Neural crest cell (in vitro differentiated cells): ENCODE measurements at places on chromosomes 5 and 9. TPM values are rescaled to one million over a fixed set of nuclear protein-coding genes. Genes with fewer than 3 reads are reported as not detected.

GRCh38 chr5:58326022-58326421 lies 133.9 kb downstream of the PLK2 start:
- no peaks in the 10 kb centered on the region for H3K4me1 ChIP-seq
- no peaks in the 10 kb centered on the region for H3K36me3 ChIP-seq
- H3K27me3 ChIP-seq, result no peaks in the 10 kb centered on the region
- H3K27ac ChIP-seq, result no peak overlapping the region

Gene LCN6
- total RNA-seq, result not detected in 2 replicates

GRCh38 chr5:5100635-5101034 lies 39.5 kb upstream of the ADAMTS16 start:
- H3K27ac ChIP-seq, result no peak overlapping the region
- no peaks in the 10 kb centered on the region for H3K4me1 ChIP-seq
- no peaks in the 10 kb centered on the region for H3K36me3 ChIP-seq
- H3K4me3 ChIP-seq, result no peak overlapping the region
- no peak for DNase-seq

GRCh38 chr5:100828071-100828897 lies 74.8 kb downstream of the ST8SIA4 start:
- peaks cover 9% of the 10 kb centered on the region for H3K4me1 ChIP-seq
- H3K27ac ChIP-seq, result peak overlapping the region; percentile 31
- no peak for DNase-seq
- H3K4me3 ChIP-seq, result no peak overlapping the region
- no peaks in the 10 kb centered on the region for H3K36me3 ChIP-seq

GRCh38 chr9:128494108-128494745 lies 10.3 kb upstream of the GLE1 start:
- no peak overlapping the region for H3K4me3 ChIP-seq
- H3K4me1 ChIP-seq, result no peaks in the 10 kb centered on the region
- no peak overlapping the region for H3K27ac ChIP-seq
- no peak for DNase-seq
- peaks cover 12% of the 10 kb centered on the region for H3K36me3 ChIP-seq
- H3K27me3 ChIP-seq, result no peaks in the 10 kb centered on the region

- no peaks in the 10 kb centered on the region for H3K4me1 ChIP-seq
- H3K4me3 ChIP-seq, result no peak overlapping the region
- no peak for DNase-seq
- H3K27me3 ChIP-seq, result peaks cover 62% of the 10 kb centered on the region
Observed at GRCh38 chr9:98342820-98343210, 87.4 kb upstream of the TBC1D2 start.

- no peak overlapping the region for H3K4me3 ChIP-seq
- H3K27me3 ChIP-seq, result peaks cover 5% of the 10 kb centered on the region
- H3K4me1 ChIP-seq, result peaks cover 24% of the 10 kb centered on the region
Observed at GRCh38 chr5:68529581-68529980, 314.0 kb downstream of the PIK3R1 start.

GRCh38 chr5:138748630-138749081 lies 4.6 kb upstream of the CTNNA1 start:
- no peaks in the 10 kb centered on the region for H3K27me3 ChIP-seq
- DNase-seq, result no peak
- no peaks in the 10 kb centered on the region for H3K36me3 ChIP-seq
- peak overlapping the region; percentile 22 for H3K4me3 ChIP-seq
- peaks cover 10% of the 10 kb centered on the region for H3K4me1 ChIP-seq

Gene PRSS3
- total RNA-seq, result not detected in 2 replicates

- H3K27ac ChIP-seq, result no peak overlapping the region
- peaks cover 20% of the 10 kb centered on the region for H3K4me1 ChIP-seq
- peaks cover 2% of the 10 kb centered on the region for H3K27me3 ChIP-seq
- H3K36me3 ChIP-seq, result no peaks in the 10 kb centered on the region
Observed at GRCh38 chr9:109242014-109242413, 75.0 kb upstream of the FRRS1L start.

DNA sequence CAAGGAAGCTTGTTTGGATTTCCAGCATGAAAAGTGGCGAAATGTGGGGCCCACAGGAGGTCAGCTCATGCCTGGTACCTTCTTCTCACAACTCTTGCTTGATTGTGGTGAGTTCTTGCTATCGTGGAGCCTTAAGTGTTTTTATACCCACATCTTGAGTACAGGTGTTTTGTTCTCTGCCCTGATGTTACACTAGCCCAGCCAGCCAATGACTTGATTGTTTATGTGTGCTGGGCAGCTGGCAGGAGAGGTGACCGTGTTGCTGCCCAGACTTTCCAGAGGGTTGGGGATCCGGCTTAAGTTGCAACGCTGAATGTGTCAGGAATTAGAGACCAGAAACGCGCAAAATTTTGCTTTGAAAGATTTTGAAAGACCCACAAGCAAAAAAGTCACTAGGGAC lies 24.0 kb upstream of the TPPP start:
- H3K27ac ChIP-seq, result no peak overlapping the region
- H3K4me1 ChIP-seq, result no peaks in the 10 kb centered on the region
- H3K4me3 ChIP-seq, result no peak overlapping the region
- H3K36me3 ChIP-seq, result peaks cover 4% of the 10 kb centered on the region

- H3K4me1 ChIP-seq, result peaks cover 9% of the 10 kb centered on the region
- H3K27me3 ChIP-seq, result peaks cover 3% of the 10 kb centered on the region
- no peak for DNase-seq
- no peak overlapping the region for H3K4me3 ChIP-seq
- H3K36me3 ChIP-seq, result no peaks in the 10 kb centered on the region
Observed at GRCh38 chr9:92770360-92770995, 5.8 kb upstream of the BICD2 start.

Gene MPDZ
- total RNA-seq, result 69.4 and 76.1 TPM in 2 replicates

- H3K4me1 ChIP-seq, result peaks cover 9% of the 10 kb centered on the region
- no peak overlapping the region for H3K27ac ChIP-seq
- DNase-seq, result no peak
- H3K36me3 ChIP-seq, result peaks cover 6% of the 10 kb centered on the region
- no peak overlapping the region for H3K4me3 ChIP-seq
- H3K27me3 ChIP-seq, result no peaks in the 10 kb centered on the region
Observed at GRCh38 chr5:124341066-124341858, 405.2 kb downstream of the ZNF608 start.

Gene TPRN
- 22.0 and 25.1 TPM in 2 replicates for total RNA-seq

- H3K4me3 ChIP-seq, result no peak overlapping the region
- no peak for DNase-seq
- no peaks in the 10 kb centered on the region for H3K4me1 ChIP-seq
- no peak overlapping the region for H3K27ac ChIP-seq
- H3K27me3 ChIP-seq, result no peaks in the 10 kb centered on the region
Observed at GRCh38 chr9:134774410-134774809, 106.2 kb upstream of the FCN2 start.

DNA sequence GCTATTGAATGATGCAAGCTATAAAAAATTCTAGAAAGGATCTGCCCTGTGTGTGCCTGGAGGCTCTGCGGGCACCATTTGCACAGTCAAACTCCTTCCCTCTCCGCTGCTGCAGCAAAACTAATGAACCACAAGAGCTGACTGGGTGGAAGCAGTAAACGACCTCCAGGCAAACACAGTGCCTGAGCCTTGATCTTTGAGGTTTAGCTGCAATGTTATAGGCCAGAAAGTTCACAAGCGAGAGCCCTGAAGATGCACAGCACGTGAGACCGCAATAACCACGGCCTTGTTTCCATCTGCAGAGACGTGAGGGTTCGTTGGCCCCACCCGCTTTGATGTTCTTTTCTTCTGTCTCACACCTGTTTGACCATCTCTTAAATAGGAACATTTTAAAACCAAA lies 69.2 kb upstream of the S1PR3 start:
- peaks cover 8% of the 10 kb centered on the region for H3K36me3 ChIP-seq
- H3K27ac ChIP-seq, result no peak overlapping the region
- no peak for DNase-seq
- H3K4me1 ChIP-seq, result peaks cover 4% of the 10 kb centered on the region
- no peaks in the 10 kb centered on the region for H3K27me3 ChIP-seq

- H3K36me3 ChIP-seq, result peaks cover 6% of the 10 kb centered on the region
- no peak overlapping the region for H3K27ac ChIP-seq
- H3K4me1 ChIP-seq, result peaks cover 16% of the 10 kb centered on the region
- no peaks in the 10 kb centered on the region for H3K27me3 ChIP-seq
Observed at GRCh38 chr5:119398727-119399466, 43.1 kb downstream of the TNFAIP8 start.

- no peak overlapping the region for H3K4me3 ChIP-seq
- H3K4me1 ChIP-seq, result peaks cover 19% of the 10 kb centered on the region
- no peak overlapping the region for H3K27ac ChIP-seq
- H3K27me3 ChIP-seq, result no peaks in the 10 kb centered on the region
Observed at GRCh38 chr5:167813389-167813788, 478.1 kb upstream of the WWC1 start.

Gene IFNA13
- total RNA-seq, result not detected in 2 replicates

GRCh38 chr9:90774682-90775081 lies 26.9 kb upstream of the SYK start:
- peaks cover 8% of the 10 kb centered on the region for H3K4me1 ChIP-seq
- no peaks in the 10 kb centered on the region for H3K27me3 ChIP-seq
- H3K27ac ChIP-seq, result no peak overlapping the region
- no peak overlapping the region for H3K4me3 ChIP-seq
- no peak for DNase-seq

- DNase-seq, result no peak
- H3K27ac ChIP-seq, result no peak overlapping the region
- H3K27me3 ChIP-seq, result no peaks in the 10 kb centered on the region
- H3K36me3 ChIP-seq, result peaks cover 5% of the 10 kb centered on the region
Observed at GRCh38 chr5:78603636-78604175, 44.9 kb downstream of the LHFPL2 start.

- no peak overlapping the region for H3K27ac ChIP-seq
- peaks cover 16% of the 10 kb centered on the region for H3K4me1 ChIP-seq
- H3K4me3 ChIP-seq, result no peak overlapping the region
- no peak for DNase-seq
- peaks cover 14% of the 10 kb centered on the region for H3K27me3 ChIP-seq
- peaks cover 2% of the 10 kb centered on the region for H3K36me3 ChIP-seq
Observed at GRCh38 chr5:172645271-172646055, 4.4 kb downstream of the NEURL1B start.

DNA sequence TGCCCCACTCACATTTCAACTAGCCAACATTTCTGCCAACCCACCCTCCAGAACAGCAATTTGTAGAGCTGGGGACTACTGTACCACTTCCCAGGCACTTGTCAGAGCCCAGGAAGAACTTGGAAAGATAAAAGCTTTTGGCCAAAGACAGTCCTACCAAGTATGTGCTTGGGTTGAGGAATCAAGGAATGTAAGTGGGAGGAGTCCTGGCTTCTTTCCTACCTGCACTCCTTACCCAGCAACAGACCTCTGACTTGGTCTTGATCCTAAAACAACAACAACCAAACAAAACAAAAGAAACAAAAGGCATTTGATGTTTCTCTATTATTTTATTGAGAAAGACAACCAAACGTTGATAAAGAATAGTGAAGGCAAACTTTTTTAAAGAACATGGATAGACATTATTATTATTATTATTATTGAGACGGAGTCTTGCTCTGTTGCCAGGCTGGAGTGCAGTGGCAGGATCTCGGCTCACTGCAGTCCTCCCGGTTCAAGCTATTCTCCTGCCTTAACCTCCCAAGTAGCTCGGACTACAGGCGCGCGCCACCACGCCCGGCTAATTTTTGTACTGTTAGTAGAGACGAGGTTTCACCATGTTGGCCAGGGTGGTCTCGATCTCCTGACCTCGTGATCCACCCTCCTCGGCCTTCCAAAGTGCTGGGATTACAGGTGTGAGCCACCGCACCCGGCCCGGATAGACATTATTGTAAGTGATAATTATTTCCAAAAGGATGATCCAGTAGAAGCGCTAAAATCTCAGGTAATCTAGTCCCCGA lies 33.5 kb downstream of the ANXA2R start:
- DNase-seq, result no peak
- H3K36me3 ChIP-seq, result no peaks in the 10 kb centered on the region
- peak overlapping the region; percentile 95 for H3K4me3 ChIP-seq
- H3K4me1 ChIP-seq, result peaks cover 27% of the 10 kb centered on the region
- peaks cover 74% of the 10 kb centered on the region for H3K27me3 ChIP-seq

- no peak overlapping the region for H3K27ac ChIP-seq
- H3K4me1 ChIP-seq, result peaks cover 25% of the 10 kb centered on the region
- H3K4me3 ChIP-seq, result peak overlapping the region; percentile 21
- DNase-seq, result no peak
- peaks cover 2% of the 10 kb centered on the region for H3K27me3 ChIP-seq
Observed at GRCh38 chr5:157862183-157862851, 3.4 kb upstream of the CLINT1 start.

GRCh38 chr5:118891252-118891651 lies 97.1 kb downstream of the DTWD2 start:
- H3K4me1 ChIP-seq, result no peaks in the 10 kb centered on the region
- H3K27ac ChIP-seq, result no peak overlapping the region
- H3K27me3 ChIP-seq, result no peaks in the 10 kb centered on the region
- DNase-seq, result no peak
- no peaks in the 10 kb centered on the region for H3K36me3 ChIP-seq

Gene LCN12
- 0.50 and 1.1 TPM in 2 replicates for total RNA-seq

GRCh38 chr9:123360161-123361085 lies 4.4 kb downstream of the CRB2 start:
- H3K4me1 ChIP-seq, result peaks cover 72% of the 10 kb centered on the region
- no peaks in the 10 kb centered on the region for H3K27me3 ChIP-seq

DNA sequence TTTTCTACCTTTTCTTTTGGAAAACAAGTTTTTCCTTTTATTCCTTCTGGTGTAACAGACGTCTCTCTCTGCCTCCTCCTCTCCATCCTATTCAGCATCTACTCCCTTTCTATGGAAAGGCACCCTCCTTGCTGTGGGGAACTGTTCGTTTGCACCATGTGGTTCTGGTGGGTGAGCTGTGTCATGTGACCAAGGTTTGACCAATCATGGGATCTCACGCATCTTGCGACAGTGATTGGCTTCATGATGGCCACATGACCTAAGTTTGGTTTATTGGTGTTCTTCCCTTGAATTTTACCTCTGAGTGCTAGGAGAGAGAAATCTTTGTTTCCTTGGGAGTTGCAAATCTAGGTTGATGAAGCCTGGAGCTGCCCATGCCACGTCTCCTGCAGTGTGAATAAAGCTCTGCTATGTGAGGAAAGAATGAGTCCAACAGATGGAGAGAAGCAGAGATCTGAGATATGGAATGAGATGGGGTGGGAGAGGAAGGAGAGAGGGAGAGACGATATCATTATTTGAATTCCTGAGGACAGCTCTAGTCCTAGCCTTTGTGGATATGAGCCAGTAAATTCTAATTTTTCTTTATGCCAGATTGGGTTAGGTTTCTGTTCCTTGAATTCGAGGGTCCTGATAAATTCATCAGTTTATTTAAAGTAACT lies 178.8 kb upstream of the IL12B start:
- no peak overlapping the region for H3K4me3 ChIP-seq
- no peak for DNase-seq
- peak overlapping the region; percentile 35 for H3K27ac ChIP-seq
- H3K36me3 ChIP-seq, result no peaks in the 10 kb centered on the region
- H3K27me3 ChIP-seq, result no peaks in the 10 kb centered on the region

Gene SLC25A48
- total RNA-seq, result not detected in 2 replicates

Gene SURF6
- 22.4 and 23.9 TPM in 2 replicates for total RNA-seq
